ENCODE measurements at places on chromosomes 1 and 21. TPM values are rescaled to one million over a fixed set of nuclear protein-coding genes. Genes with fewer than 3 reads are reported as not detected.

DNA sequence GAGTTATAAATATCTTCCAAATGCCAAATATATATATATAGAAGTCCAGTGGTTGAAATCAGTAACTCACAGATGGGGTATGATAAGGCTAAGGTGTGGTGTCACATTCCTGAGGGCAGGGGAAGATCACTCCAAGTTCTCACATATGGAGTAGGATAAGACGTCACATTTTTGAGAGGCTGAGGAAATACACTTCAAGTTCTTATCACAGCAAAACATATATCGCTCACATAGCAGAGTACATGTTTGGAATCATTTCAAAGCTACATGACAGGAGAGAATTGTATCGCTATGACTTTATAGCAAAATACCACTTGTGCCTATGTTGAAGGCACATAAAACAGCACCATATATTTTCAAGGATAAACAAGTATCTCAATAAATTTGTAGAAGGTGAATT is 55.1 kb downstream of the RBM11 start:
- no peak overlapping the region for H3K4me3 ChIP-seq
- H3K27me3 ChIP-seq = no peaks in the 10 kb centered on the region
- no peaks in the 10 kb centered on the region for H3K36me3 ChIP-seq

- no peak overlapping the region for H3K27ac ChIP-seq
- H3K27me3 ChIP-seq = no peaks in the 10 kb centered on the region
- H3K36me3 ChIP-seq = no peaks in the 10 kb centered on the region
- no peak for DNase-seq
- no peak overlapping the region for H3K4me3 ChIP-seq
Measured at GRCh38 chr1:241770115-241770514, 77.9 kb upstream of the EXO1 start.

DNA sequence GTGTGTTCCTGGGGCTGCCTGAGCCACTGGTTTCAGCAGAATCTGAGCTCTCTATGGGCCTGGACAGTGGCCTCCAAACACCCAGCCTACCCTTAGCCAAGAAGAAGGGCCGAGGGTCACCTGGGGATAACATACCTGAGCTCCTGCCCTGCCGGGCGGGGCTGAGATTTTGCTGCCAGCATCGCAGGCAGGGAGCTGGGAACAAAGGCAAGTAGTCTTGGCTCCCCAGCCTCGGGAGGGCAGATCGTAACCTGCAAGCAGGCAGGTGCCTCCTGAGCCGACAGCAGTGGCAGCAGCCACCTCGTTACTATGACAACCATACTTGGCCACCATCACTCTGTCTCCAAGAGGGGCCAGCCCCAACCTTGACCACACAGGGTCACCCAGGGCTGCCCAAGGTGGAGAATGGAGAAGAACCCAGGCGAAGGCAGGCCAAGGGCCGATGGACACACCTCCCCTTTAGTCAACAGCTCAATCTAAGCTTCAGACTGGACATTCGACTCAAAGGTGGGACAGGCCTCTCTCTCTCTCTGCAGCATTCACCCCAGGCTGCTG is 54.6 kb downstream of the TOMM20 start:
- H3K4me3 ChIP-seq = peak overlapping the region; percentile 51
- H3K36me3 ChIP-seq = no peaks in the 10 kb centered on the region
- H3K27me3 ChIP-seq = no peaks in the 10 kb centered on the region
- DNase-seq = peak; percentile 91
- peaks cover 36% of the 10 kb centered on the region for H3K4me1 ChIP-seq

DNA sequence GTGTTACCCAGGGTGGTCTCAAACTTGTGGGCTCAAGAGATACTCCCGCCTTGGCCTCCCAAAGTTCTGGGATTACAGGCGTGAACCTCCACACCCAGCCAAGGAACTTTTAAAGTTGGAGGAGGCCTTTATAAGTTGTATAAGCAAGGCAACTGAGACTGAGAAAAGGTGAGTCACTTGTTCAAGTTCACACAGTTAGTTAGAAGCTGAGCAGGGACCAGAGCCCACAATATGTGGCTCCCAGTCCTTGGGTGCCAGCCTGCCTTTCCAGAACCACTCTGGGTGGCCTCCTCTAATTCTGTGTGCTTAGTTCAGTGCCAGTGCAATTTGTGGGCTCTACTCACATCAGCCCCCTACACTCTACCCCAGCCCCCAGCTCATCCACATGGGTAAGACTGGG is 3.7 kb downstream of the RAB25 start:
- H3K4me3 ChIP-seq = no peak overlapping the region
- no peak overlapping the region for H3K27ac ChIP-seq
- H3K36me3 ChIP-seq = no peaks in the 10 kb centered on the region
- no peaks in the 10 kb centered on the region for H3K4me1 ChIP-seq
- DNase-seq = no peak
- H3K27me3 ChIP-seq = no peaks in the 10 kb centered on the region

Gene PLPPR4
- 0.80 TPM for total RNA-seq

Gene FCRL2
- total RNA-seq = under 0.01 TPM

Gene LDLRAD1
- total RNA-seq = not detected

Gene CRP
- total RNA-seq = 0.33 TPM
